ENCODE measurements at places on chromosomes 12 and 14.

DNA sequence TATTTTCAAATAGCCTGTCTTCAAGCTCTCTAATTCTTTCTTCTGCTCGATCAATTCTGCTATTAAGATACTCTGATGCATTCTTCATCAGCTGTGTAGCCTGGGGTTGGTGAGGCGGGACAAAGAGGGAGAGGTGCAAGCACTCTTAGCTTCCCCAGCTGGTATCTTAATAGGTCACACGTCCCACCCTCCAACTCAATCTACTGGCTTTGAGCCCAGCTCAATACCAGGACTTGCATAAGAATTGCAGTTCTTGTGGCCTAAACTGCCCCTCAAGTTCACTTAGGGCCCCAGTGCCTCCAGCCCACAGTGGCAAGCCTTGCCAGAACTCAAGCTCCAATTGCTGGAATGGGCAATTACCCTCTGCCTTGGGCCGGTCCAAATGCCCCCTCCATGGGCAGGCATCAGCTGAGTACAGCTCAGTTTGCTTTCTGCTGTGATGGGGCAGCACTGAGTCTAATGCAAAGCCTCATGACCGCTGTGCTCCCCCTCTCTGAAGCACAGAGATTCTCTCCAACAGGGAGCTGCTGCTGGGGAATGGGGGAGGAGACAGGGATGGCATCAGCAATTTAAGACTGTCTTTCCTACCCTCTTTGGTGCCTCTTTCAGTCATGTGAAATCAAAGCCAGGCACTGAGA, 5.6 kb upstream of the SPATA7 start:
- no peak for DNase-seq

GRCh38 chr12:94227066-94227465, 78.7 kb downstream of the PLXNC1 start:
- DNase-seq, result no peak

DNA sequence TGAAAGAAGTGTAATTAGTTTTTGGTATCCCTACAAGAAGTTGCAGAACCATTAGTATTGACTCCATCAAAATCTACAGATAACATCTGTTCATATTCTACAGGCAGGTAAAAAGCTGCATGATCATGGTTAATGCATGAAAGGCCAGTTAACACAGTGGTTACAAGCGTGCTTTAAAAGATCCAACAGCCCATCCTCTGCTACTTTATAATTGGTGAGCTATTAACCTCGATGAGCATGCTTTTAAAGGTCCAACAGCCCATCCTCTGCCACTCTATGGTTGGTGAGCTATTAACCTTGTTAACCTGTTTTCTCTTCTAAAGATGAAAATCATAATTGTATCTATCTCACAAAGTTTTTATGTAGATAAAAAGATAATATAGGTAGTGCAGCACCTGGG, 289.3 kb downstream of the DUSP6 start:
- DNase-seq, result no peak

DNA sequence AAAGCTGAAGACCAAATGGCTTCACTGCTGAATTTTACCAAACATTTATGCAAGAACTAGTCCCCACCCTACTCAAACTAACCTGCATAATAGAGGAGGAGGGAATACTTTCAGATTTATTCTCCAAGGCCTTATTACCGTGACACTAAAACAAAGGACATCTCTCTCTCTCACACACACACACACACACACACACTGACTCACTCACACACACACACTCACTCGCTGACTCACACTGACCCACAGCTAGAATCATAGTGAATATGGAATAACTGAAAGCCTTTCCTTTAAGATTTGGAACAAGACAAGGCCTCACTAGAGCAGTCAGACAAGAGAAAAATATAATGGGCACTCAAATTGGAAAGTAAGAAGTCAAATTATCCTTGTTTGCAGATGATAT, 1014.1 kb downstream of the TMTC2 start:
- no peak for DNase-seq

- no peak for DNase-seq
Observed at GRCh38 chr12:72141381-72141780, 130.8 kb upstream of the TRHDE start.

DNA sequence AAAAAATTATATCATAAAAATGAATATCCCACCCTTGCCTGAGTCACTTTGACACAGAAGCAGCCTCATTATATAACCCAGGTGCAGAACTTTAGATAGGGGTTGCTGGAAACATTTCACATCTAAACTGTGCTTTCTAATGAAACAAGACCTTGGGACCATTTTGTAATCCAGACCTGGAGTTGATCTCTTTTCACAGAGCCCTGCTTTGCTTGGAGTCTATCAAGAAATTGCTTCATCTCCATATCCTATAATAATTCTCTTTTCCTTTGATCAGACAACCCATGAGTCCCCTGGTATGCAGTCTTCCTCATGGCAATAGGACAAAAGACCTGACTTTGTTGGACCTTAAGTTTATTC, 76.3 kb downstream of the HSD17B6 start:
- DNase-seq, result no peak

DNA sequence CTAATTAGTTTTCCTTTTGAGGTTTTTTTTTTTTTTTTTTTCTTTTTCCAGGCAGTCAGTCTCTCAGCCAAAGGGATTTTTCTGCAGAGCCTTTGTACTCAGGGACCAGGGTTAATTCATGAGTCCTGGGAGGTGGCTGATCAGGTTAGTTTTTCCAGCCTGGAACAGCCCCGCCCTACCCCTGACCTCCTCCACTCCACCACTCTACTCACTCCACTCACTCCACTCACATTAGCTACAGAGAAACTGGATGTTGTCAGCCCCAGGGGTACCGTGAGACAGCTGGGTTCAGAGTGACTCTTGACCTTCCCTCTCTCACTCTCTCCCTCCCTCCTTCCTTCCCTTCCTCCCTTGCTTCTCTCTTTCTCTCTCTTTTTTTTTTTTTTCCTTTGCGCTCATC, 161.0 kb downstream of the CRADD start:
- no peak for DNase-seq

- DNase-seq, result peak; percentile 77
Observed at GRCh38 chr14:69259527-69260189, at the start of gene GALNT16. Gene GALNT16, plus strand, starts transcription at chr14:69260158. Its CDS starts 133 bp downstream, at chr14:69260291.

DNA sequence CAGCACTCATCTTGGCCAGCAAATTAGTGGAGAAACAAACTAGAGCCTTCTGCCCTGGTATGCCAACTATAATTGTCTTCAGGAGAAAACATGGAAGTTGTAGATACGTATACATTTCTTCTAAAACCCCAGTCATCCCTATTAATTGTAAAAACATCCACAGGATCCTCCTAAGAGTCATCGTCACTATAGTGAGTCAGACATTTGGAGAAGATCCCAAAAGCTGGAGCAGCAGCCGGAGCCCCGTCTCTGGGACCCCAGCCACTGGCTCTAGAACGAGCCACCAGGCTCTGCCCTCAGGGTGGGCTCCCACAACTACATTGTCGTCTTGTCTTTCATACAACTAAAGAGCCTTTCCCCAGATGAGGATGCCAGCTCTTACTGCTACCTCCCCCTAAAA, 15.5 kb downstream of the PRKAB1 start:
- DNase-seq, result no peak

GRCh38 chr12:14845350-14845750, 2.0 kb upstream of the ART4 start:
- DNase-seq, result no peak
